SJCRH30 (cell line): ENCODE measurements at places on chromosomes 2 and 18.
A peak's percentile ranks its signal among the peaks of the same experiment; 100 is the strongest.

- no peak for DNase-seq
Observed at GRCh38 chr2:190802626-190803209, 77.9 kb upstream of the GLS start.

DNA sequence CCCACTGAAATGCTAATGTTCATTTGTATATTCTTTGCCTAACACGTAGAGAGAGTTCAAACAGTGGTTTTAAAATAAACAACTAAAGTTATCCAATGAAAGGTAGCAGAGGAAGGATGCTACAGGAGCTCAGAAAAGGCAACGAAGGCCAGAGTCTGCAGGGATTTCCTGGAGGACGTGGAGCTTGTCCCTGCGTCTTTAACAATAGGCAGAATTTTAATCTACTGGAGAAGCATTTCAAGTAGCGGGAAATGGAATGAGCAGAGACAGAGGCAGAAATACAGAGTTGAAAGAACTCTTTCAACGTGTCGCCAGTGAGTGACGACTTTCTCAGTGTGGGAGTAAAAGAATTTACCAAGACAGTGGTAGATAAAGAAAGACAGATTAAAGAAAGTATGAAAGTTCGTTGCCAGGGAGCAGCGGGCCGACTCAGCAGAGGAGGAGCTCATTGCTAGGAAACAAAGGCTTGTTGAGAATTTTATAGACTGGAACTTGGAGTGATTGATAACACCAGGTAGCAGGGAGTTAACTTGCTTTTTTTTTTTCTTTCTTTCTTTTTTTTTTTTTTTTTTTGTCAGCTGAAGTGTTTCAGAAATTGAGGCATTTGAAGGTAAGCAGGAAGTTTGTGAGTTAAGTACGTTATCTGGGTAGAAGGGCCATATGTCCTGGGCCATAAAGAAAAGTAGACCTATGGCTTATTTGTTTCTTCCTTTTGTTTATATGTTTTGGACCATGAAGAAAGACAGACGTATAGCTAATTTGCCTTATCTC is 625 bp upstream of the NBAS start:
- DNase-seq: peak; percentile 40

GRCh38 chr18:52009958-52010357 is 330.0 kb upstream of the DCC start:
- no peak for DNase-seq

GRCh38 chr18:8778386-8778785 is 73.0 kb downstream of the MTCL1 start:
- DNase-seq: no peak

DNA sequence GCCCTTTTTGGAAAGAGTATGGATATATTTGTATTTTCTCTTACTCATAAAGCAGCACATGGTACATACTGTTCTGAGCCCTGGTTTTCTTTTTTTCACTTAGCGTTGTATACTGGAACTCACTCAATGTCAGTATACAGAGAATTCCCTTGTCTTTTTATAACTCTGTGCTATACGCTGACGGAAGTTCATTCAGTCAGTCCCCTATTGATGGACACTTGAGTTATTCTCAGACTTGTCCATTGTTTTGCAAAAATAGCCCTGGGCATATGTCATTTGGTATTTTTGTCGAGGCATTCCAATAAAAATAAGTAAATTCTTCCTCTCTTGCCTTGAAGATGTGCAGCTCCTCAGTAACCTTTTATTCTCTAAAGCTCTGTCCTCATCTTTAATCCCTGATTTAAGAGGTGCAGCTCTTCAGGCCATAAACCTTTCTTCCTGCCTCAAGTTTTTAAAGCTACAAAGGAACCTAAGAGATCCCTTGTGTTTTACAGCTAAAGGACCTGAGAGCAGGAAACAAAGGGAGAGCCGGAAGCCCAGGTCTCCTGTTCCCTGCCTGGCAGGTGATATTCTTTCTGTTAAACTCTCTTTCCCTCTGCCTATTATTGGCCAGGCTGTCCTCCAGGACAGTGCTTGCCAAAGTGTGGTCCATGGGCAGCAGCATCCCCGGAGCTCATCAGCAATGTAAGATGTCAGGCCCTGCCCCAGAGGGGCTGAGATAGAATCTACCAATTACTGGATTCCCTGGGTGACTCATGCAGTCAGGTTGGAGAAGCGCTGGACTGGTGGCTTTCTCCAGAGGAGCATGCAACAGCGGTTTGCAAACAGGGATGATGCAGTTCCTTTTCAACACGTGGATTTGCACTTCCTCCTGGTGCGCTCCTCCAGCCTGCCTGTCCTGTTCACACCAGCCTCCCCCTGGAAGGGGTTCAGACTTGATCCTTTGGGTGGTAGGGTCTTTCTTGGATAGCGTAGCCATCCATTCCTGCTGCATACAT is 158.0 kb downstream of the NEDD4L start:
- no peak for DNase-seq

- no peak for DNase-seq
Observed at GRCh38 chr2:195532628-195533271, 124.3 kb upstream of the SLC39A10 start.

DNA sequence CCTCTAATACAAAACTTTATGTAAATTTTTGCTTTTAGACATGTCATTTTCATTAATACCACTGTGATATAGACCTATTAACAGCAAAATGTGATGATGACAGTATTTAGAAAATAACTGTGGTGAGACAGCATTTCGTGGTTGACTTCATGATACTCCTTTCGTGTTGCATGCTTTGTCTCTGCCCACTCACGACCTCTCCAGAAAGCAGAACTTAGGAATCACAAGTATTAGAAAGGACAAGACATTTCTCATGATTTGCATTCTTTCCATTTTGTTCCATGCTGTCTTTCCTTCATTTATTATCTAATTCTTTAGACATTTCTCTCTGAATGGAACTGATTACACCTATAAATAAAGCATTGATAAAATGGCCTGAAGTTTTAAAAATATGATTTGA is 85.2 kb upstream of the POU3F3 start:
- no peak for DNase-seq

- DNase-seq: no peak
Observed at GRCh38 chr2:139123795-139124194, 343.6 kb upstream of the NXPH2 start.

DNA sequence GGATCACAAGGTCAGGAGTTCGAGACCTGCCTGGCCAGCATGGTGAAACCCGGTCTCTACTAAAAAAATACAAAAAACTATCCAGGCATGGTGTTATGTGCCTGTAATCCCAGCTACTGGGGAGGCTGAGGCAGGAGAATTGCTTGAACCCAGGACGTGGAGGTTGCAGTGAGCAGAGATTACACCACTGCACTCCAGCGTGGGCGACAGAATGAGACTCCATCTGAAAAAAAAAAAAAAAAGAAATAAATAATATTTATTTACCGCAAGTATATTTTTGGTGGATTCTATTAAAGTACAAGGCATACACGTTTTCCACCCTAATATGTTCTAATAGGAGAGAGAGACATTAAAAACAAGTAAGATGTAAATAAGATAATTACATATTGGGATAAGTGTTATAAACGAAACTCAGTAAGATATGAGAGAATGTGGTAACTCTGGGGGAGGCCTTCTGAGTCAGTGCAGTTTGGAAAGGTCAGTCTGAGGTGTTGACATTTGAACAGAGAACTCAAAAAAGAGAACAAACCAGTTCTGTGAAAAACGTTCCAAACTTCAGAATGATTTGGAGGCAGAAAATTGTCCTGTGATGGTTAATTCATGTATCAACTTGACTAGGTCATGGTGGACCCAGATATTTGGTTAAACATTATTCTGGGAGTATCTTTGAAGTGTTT is 8.8 kb upstream of the POLI start:
- no peak for DNase-seq

GRCh38 chr18:52992041-52992440 is 652.0 kb downstream of the DCC start:
- no peak for DNase-seq
